ENCODE measurements at places on chromosomes 5 and 9. TPM values are rescaled to one million over a fixed set of nuclear protein-coding genes. Genes with fewer than 3 reads are reported as not detected.

The CACNA1B gene
- 0.11 TPM for total RNA-seq

The LCN1 gene
- total RNA-seq = not detected

The PPP3R2 gene
- total RNA-seq = not detected

The LHX3 gene
- total RNA-seq = not detected

The CCL28 gene
- total RNA-seq = 51.4 TPM

The NRG2 gene
- 7.8 TPM for total RNA-seq
